CD4-positive, alpha-beta T cell treated with Interleukin-4 for 4 hours (primary cell): ENCODE measurements at places on chromosomes 1 and 21.

- no peak for DNase-seq
Observed at GRCh38 chr1:157882580-157882979, 41.0 kb upstream of the CD5L start.

GRCh38 chr1:30822006-30822405, 64.4 kb upstream of the LAPTM5 start:
- no peak for DNase-seq

GRCh38 chr1:36845802-36846201, 188.5 kb downstream of the GRIK3 start:
- no peak for DNase-seq

GRCh38 chr1:167627615-167627864, 2.5 kb upstream of the RCSD1 start:
- no peak for DNase-seq

DNA sequence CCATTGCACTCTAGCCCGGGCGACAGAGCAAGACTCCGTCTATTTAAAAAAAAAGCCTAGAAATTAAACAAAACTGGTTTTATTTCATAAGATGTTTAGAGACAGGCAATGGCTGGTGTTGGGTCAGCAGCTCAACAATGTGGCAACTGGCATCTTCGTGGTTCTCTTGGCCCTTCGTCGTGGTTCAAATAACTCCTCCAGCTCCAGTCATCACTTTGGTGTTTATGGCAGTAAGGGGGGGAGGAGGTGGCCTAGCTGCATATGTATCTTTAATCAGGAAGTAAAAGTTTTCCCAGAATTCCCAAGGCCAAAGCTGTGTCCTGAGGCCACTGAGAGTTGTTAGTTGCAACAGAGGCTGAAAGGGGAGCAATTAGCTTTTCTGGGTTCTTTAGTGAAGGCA, 13.0 kb upstream of the LTN1 start:
- no peak for DNase-seq

- DNase-seq, result no peak
Observed at GRCh38 chr1:167620002-167620401, 10.0 kb upstream of the RCSD1 start.

GRCh38 chr1:104132382-104132973, 382.8 kb downstream of the AMY1C start:
- no peak for DNase-seq
